ENCODE measurements at places on chromosomes 5 and 9.

- no peak for DNase-seq
Measured at GRCh38 chr5:5939759-5940370, 438.5 kb downstream of the MED10 start.

DNA sequence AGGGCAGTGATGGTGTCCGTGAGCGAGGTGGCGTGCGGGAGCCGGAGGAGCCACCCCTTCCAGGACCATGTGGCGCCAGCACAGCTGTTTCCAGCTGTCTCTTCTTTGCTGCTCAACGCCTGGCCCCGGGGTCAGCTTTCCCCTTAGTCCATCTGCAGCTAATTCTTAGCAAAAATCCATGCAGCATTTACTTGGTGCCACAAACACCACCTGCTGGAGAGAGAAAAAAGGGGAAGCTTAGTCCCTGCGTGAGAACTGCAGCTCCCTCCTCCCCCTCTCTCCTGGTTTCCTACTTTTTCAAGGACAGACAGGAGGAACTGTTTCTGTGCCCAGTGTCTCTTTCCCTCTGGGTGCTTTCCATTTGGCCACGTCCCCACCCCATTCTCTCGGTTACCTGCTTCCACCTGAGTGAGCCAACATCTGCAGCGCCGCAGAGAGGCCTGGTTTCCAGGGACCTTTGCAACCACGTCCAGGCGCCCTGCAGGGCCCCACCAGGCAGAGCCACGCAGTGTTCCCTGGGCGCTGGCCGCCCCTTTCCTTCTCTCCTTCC, 3.4 kb downstream of the SLC6A19 start:
- no peak for DNase-seq

GRCh38 chr5:133905424-133905823, 63.0 kb downstream of the C5orf15 start:
- DNase-seq = no peak

GRCh38 chr5:171895081-171895480, 109.5 kb downstream of the SMIM23 start:
- no peak for DNase-seq

GRCh38 chr9:6936103-6936502, 178.3 kb downstream of the KDM4C start:
- no peak for DNase-seq

GRCh38 chr5:1004461-1005248, 3.9 kb upstream of the NKD2 start:
- DNase-seq = no peak

DNA sequence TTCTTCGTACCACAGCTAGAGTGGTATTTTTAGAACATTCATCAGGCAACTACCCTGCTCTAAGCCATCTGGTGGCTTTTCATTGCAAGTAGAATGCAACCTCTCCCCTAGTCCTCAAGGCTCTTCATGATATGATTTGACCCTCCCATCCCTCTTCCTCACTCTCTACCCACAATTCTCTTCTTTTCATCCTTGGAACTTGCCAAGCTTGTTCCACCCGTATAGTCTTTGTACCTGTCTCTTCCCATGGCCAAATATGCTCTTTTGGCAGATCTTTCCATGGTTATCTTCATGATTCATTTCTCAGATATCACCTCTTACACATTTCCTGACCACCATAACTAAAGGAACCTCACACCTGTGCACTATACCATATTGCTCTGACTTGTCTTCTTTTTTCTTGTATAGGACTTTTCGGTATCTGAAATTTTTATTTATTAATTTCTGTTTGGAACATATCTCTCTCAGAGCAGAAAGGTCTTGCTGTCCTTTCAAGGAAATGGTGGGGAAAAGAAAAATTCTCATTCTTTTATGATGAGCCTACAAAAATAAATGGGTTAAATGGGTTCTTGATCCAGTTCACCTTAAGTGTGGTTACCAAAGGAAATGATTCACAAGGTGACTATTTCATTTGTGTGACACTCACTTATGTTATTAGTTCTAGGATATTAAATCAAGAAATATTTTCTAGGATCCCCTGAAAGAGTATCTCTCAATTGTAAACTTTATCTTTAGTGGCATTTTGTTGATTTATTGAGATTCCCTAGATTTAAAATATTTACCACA, 3.7 kb upstream of the CD274 start:
- no peak for DNase-seq

DNA sequence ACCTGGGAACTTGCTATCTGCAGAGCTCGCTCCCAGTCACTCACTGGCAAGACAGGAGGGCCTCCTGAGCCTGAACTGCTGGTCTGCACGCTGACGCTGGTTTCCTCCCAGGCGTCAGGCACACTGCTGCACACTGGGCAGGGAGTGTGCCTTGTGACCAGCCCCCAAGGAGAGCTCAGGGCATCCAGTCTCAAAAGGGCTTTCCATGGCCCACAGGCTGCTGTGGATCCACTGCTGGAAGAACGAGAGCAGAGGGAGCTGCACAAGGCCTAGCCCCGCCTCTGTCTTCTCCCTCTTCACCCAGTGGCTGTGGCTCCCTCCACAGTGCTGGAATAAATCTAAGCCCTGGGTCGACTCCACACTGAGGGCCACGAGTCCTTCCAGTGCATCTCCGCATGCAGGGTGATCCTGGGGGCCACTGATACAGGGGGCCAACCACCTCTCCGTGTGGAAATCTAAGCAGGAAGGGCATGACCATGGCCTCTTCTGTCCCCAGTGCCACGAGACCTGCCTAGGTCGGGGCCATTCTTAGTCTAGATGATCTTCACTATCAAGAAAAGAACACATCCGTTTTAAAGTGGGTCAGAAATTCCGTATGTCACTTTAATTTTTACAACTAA, 93.6 kb downstream of the CAMSAP1 start:
- no peak for DNase-seq
